ENCODE measurements at places on chromosomes 4 and X.

DNA sequence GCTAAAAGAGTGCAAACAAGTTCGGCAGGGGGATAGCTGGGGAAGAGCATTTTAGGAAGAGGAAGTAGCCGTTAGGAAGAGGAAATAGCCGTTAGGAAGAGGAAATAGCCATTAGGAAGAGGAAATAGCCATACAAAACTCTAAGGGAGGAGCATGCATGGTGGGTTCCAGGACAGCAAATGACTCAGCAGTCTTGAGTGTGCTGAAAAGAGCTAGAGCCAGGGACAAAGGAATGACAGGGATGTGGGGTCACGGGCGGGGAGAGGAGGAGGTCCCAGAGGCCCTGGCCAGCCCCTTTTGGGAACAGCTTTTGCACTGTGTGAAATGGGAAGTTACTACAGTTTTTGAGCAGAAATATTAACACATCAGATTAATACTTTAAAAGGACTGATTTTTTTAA lies 882.6 kb downstream of the TRIML1 start:
- no peak for DNase-seq

DNA sequence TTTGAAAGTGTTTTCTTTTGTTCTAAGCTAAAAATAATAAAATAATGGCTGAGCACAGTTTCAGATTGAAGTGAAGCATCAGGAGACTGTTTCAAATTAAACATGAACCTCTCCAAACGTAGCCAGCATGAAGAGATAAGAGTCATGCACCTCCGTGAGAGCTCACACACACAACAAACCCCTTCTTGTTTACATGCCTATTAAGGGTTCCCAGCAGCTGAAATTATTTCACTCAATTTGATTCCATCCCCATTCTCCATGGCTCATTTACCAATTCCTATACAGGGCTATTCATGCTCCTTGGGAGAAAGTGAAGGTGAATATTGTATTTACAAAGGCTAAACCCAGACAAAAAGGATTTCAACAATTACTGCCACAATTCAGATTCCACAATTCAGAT lies 954.1 kb upstream of the INTU start:
- no peak for DNase-seq

GRCh38 chr4:147360301-147360700 lies 120.6 kb upstream of the EDNRA start:
- DNase-seq = no peak

GRCh38 chr4:123055943-123056342 lies 133.5 kb upstream of the NUDT6 start:
- DNase-seq = no peak

DNA sequence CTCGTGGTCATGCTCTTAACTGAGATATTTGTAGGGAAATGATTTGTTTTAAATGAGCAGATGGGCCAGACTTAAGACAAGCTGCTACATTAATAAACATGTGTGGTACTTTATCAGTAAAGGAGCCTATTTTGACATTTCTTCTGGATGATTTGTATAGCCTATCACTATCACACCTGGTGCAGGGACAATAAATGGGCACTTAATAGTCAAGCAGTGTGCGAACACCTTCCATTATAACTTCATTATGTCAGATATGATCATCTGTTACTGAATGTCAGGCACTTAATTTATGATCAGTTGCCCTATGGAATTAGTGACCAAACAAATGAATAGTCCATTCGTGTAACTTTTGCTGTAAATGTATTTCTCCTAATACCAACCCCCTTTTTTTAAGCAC lies 628.8 kb downstream of the ADGRL3 start:
- no peak for DNase-seq

GRCh38 chr4:86302251-86302650 lies 57.6 kb downstream of the MAPK10 start:
- no peak for DNase-seq

- DNase-seq = no peak
These were observed 99.7 kb downstream of the TLL1 start for GRCh38 chr4:165972747-165973146.

- DNase-seq = no peak
These were observed 60.5 kb downstream of the MSX1 start for GRCh38 chr4:4919927-4920326.

- no peak for DNase-seq
These were observed 72.0 kb downstream of the NEXMIF start for GRCh38 chrX:74853255-74853654.

GRCh38 chr4:110533590-110533910 lies 57.6 kb downstream of the ENPEP start:
- no peak for DNase-seq

GRCh38 chr4:130648570-130648969 lies 1552.6 kb downstream of the C4orf33 start:
- DNase-seq = no peak

DNA sequence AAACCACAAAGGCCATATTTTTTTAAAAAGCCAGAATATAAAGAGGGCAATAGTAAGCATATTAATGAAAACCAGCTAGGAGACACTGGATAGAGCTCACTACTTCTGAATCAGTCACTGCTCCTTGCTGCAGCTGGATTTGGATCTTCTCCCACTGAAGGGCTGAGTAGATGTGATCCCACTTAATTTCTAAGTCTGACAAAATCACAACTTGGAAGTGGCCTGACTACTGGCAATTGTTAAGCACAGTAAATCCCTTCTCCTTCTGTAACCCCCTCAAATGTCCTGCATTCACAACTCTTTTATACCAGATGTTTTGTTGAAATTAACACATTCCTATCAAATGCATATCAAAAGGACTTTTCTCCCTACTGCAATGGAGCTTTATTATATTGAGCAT lies 72.9 kb downstream of the AMMECR1 start:
- DNase-seq = no peak

DNA sequence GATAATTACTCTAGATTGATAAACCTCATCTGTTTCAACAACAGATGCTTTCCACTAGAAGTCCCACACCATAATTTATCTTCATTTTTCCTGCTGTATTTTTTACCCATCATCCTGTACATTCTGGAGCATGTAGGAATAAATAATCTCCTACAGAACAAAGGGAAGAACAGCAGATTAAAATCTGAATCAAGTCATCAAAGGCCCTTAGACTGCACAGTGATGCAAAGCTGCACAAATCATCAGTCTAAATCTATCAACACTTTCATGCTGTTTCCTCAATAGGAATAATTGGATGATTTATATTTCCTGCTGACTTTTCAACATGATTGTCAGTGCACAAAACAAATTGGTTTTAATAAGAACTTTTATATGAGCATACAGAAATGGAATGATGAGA lies 1143.9 kb downstream of the STIM2 start:
- no peak for DNase-seq

- DNase-seq = no peak
These were observed 19.6 kb downstream of the FGFR3 start for GRCh38 chr4:1812720-1813119.

DNA sequence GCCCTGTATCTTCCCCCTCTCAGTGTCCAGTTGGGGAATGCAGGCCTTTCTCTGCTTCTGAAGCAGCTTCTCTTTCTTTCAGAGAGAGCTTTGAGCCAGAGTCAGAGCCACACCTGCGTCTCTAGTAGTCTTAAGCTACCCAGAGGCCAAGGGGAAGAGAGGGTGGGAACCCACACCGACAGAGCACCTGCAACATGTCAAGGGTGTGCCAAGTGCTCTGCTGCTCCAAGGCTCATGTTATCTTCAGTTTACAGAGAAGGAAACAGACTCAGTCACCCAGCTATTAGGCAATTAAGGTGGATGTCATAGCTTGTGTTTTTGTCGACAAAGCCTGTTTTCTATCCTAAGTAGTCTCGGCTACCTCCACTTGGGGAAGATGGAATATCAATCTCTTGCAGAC lies 22.7 kb upstream of the RNF212 start:
- no peak for DNase-seq

DNA sequence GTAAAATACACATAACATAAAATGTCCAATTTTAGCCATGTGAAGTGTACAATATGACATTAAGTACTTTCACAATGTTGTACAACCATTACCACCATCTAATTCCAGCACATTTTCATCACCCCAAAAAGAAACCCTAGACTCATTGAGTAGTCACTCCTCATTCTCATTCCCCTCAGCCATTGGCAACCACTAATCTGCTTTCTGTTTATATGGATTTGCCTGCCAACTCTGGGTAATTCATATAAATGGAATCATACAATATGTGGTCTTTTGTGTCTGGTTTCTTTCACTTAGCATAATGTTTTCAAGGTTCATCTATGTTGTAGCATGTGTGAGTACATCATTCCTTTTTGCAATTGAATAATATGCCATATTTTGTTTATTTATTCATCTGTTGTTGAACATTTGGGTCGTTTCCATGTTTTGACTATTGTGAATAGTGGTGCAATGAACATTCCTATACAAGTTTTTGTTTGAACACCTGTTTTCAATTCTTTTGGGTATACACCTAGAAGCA lies 43.0 kb downstream of the EIF2S3 start:
- DNase-seq = no peak

GRCh38 chrX:68462197-68462596 lies 28.9 kb upstream of the OPHN1 start:
- no peak for DNase-seq

GRCh38 chrX:126785539-126785938 lies 34.0 kb upstream of the PRR32 start:
- no peak for DNase-seq

DNA sequence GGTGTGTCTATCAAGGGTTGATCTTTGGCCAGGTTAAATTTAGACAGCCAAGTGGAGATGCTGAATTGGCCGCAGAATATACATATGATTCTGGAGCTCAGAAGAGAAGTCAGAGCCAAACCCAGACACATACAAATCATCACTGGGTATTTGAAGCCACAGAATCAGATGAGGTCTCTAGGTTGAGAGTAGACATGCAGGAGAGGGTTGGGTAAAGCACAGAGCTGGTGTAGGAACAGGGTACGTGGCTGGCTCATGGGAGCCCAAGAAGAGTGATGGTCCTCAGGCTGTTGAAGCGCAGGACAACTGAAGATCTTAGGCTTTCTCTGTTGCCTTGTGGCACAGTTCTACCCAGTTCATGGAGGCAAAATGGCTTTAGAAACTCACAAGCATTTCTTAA lies 37.7 kb downstream of the ADAMTS3 start:
- DNase-seq = no peak

DNA sequence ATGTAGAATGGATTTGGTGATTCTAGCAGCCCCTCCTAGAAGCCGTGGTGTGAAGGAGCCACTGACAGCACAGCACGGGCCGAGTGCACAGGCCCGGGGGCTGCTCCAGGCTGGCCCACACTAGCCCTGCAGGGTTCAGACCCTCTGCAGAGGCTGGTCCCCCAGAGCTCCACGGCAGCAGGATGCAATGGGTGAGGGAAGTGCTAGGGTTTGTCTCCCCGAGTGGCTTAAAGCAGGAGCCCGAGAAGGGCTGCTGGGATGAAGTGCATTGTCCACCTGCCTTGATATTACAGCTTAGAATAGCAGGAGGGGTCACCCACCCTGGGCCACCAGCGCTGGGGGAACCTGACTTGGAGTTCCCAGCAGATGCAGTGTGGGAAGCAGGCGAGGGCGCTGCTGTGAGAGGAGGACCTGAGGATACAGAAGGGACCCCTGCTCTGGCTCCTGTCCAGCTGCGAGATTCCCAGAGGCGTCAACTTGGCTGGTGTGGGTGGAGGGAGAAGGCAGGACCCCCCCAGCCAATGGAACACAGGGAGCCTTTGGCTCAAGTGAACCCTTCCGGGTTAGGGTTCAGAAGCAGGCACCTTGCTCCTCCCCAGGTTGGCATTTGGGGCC lies 30.0 kb downstream of the WDR1 start:
- DNase-seq = no peak

- DNase-seq = no peak
These were observed 186.0 kb upstream of the FAM241A start for GRCh38 chr4:111959222-111959621.

DNA sequence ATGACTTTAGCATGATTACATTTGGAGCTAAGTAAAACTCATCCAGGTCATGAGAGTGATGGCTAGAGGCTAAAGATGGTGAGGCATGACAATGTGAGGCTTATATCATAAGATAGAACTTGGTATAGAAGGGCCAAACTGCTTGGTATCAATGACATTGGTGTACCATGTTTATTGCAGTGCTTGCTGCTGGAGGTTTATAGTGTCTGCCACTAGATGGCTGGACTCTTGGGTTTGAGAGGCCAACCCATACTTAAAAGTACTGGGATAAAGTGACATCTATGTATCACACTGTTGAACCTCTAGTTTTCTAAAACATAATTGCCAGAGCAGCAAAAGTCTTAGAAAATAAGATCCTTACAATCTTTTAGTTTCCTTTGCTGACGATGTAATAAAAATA lies 83.0 kb upstream of the TACR3 start:
- DNase-seq = no peak

- DNase-seq = no peak
These were observed 16.2 kb upstream of the FHL1 start for GRCh38 chrX:136130931-136131833.

GRCh38 chrX:10707773-10708172 lies 87.4 kb upstream of the MID1 start:
- no peak for DNase-seq

DNA sequence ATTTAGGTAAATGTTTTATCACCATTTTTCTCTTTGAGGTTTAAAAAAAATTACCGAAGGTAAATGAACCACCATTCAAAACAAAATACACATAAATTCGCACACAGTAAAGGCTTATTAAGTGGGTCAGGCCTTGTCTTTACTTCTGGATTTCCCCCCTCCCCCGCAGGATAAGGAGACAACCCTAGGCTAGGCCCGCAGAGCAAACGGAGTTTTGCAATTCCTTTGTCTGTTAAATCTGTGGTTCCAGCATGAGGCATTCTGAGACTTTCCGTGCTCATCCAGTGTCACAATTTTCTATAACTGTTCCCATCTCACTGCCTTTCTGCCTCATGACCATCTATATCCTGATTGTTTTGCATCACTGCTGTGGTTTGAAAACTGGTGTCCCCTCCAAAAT lies 307.4 kb downstream of the DCHS2 start:
- no peak for DNase-seq

DNA sequence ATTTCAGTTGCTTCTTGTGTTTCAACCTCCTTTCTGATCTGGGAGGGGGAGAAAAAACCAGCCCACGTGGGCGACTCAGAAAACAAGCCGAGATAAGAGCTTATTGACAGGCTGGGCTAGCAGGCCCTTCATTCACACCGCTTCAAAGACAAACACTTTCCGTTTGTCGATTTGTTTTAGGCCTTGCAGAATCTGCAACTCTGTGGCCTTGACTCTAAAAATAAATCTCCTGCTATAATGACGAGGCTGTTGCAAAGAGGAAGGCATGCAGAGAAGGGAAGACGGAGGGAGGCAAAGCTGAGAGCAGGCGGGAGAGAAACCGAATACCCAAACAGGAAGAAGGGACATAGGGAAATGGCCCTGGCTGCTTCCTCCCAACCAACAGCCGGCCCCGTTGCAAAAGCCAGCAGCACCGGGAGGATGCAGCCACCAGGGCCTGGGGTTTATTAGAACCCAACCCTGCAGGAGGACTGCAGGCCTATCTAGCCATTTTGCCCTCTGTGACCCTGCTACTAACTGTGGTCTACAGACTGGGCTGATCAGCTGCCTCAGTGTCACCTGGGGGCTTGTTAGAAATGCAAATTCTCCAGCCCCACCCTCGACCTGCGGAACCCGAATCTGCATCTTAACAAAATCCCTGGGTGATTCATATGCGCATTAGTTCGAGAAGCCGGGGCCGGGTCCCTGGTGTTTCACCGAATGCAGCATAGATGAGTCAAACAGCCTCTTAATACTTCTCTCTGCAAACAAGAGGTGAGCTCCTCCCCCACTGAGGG lies 325.5 kb downstream of the BCOR start:
- peak; percentile 43 for DNase-seq

GRCh38 chr4:21795091-21795490 lies 153.5 kb downstream of the KCNIP4 start:
- DNase-seq = no peak

GRCh38 chr4:11729548-11729947 lies 300.9 kb upstream of the HS3ST1 start:
- no peak for DNase-seq

- no peak for DNase-seq
These were observed 33.0 kb upstream of the KIAA0232 start for GRCh38 chr4:6749340-6750171.
